ENCODE measurements at places on chromosomes 11 and 22. TPM values are rescaled to one million over a fixed set of nuclear protein-coding genes. Genes with fewer than 3 reads are reported as not detected.

The ZNF70 gene
- 18.2 TPM for total RNA-seq

The FXYD6 gene
- 114 TPM for total RNA-seq

The PUS3 gene
- total RNA-seq: 9.9 TPM

The OR52I1 gene
- not detected for total RNA-seq

The MS4A12 gene
- not detected for total RNA-seq

The SMIM38 gene
- 2.1 TPM for total RNA-seq

The APOL6 gene
- total RNA-seq: 1.2 TPM

The DYNC2H1 gene
- total RNA-seq: 18.0 TPM

The POTEH gene
- not detected for total RNA-seq

The GSTT2B gene
- total RNA-seq: 3.6 TPM

The TBX1 gene
- 0.34 TPM for total RNA-seq

The OR51E2 gene
- 0.11 TPM for total RNA-seq

The OR8G5 gene
- total RNA-seq: not detected

DNA sequence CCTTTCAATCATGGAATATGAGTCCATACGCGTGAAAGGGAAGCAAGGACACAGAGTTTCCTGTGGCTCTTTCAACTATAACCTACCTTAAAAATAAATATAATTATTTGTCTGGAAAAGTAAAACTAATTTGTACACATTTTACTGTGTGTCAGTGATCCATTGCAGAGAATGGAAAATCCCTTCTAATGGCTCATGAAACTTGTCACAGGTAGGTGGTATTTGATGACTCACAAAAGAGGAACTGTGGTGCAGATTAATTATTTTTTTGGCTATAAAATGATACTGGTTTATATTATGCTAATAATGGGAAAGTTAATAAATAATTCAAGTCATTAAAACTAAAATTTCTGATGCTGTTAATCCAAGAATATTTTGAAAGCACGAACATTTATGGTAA, 792.2 kb downstream of the METTL15 start:
- no peak overlapping the region for H3K4me3 ChIP-seq
- DNase-seq: no peak
- no peaks in the 10 kb centered on the region for H3K36me3 ChIP-seq
- no peak overlapping the region for H3K27ac ChIP-seq

DNA sequence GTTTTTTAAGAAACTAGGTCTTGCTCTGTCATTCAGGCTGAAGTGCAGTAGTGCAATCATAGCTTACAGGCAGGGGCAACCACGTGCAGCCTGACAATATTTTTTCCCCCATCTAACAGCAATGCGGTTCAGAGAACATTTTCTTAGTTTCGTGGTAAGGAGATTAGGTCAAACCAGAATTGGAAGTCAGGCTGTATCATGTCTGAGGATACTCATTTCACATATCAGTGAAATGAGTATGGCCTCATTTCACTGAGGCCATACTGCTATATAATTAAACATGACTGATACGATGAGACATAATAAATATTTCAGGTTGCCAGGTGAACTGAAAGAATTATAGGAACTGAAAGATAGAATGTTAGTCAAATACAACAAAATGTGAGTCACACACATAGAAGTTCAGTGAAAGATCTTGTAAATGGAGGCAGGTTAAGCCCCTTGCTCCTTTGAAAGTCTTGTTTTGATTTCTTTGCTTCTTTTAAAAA, 32.5 kb upstream of the IZUMO1R start:
- no peaks in the 10 kb centered on the region for H3K36me3 ChIP-seq
- no peak overlapping the region for H3K4me3 ChIP-seq
- H3K27me3 ChIP-seq: peaks cover 4% of the 10 kb centered on the region
- peaks cover 4% of the 10 kb centered on the region for H3K4me1 ChIP-seq
- DNase-seq: no peak
- no peak overlapping the region for H3K27ac ChIP-seq

DNA sequence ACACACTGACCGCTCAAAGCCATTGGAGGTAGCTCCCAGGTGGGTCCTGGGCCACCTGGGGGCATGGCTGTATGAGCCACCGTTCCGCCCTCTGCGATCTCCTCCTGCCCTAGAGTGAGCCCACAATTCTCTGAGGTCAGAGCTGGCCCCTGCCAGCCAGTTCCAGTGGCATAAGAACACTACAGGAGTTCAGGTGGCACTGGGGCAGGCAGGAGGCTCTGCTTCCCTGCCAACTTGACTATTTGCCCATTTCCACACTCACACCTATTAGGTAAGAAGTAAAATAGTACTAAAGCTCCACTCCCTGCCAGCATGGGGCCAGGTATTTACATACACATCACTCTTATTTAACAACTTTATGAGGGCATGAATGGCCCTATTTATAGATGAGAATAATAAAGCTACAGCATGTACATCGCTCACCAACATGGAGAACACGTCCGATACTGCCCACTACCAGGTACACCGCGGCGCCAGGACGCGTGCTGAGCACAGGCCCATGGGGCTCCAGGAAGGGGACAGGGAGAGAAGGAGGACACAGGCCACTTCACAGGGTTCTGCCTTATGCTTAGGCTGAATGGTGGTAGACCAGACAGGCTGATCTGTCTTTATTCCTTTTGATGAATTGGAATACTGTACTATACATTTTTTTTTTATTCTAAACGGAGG, 26.2 kb downstream of the PISD start:
- no peak overlapping the region for H3K4me3 ChIP-seq
- no peaks in the 10 kb centered on the region for H3K27me3 ChIP-seq
- H3K27ac ChIP-seq: no peak overlapping the region
- peaks cover 8% of the 10 kb centered on the region for H3K4me1 ChIP-seq

DNA sequence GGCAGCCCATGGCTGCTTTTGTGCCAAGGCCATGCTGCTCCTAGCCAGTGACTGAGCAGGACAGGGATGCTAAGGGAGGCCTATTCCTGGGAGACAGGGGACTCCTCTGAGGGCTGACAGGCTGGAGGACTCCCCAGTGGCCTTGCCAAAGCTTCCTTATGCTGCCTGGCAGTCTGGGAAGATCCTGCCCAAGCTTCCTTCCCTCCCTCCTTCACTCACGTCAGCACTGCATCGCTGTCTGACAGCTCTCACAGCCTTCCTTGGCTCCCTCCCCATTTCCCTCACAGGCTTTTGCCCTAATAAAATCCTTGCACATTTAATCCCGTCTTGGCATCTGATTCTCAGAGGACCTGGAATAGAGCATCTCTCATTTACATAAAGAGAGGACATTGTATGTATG, 26.5 kb downstream of the HTR3A start:
- no peaks in the 10 kb centered on the region for H3K36me3 ChIP-seq
- peaks cover 74% of the 10 kb centered on the region for H3K27me3 ChIP-seq
- H3K4me1 ChIP-seq: no peaks in the 10 kb centered on the region
- no peak overlapping the region for H3K4me3 ChIP-seq

DNA sequence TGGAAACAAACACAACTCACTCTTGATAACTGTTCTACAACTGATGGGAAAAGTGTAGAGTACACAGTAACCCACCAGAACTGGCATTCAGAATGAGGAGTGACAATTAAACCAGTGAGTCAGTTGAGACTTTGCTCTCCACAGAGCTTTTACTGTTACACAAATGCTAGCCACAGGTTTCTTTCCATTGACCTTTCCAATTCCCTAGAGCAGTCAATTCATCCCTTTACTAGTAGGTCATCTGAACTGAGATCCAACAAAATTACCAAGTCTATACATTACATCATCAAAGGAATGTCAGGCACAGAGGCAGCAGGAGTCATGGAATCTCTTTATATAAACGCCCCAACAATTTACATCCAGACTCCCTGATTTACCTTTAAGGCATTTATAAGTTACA, 65.9 kb downstream of the PHF21A start:
- H3K27ac ChIP-seq: no peak overlapping the region
- H3K36me3 ChIP-seq: peaks cover 2% of the 10 kb centered on the region
- H3K27me3 ChIP-seq: no peaks in the 10 kb centered on the region
- no peak for DNase-seq

- peaks cover 8% of the 10 kb centered on the region for H3K27me3 ChIP-seq
- no peaks in the 10 kb centered on the region for H3K36me3 ChIP-seq
- H3K4me3 ChIP-seq: no peak overlapping the region
- H3K4me1 ChIP-seq: peaks cover 27% of the 10 kb centered on the region
- no peak for DNase-seq
- H3K27ac ChIP-seq: no peak overlapping the region
Measured at GRCh38 chr11:836700-837099, 3.9 kb downstream of the CD151 start.

- no peaks in the 10 kb centered on the region for H3K27me3 ChIP-seq
- H3K4me1 ChIP-seq: peaks cover 53% of the 10 kb centered on the region
- DNase-seq: peak; percentile 47
- H3K4me3 ChIP-seq: peak overlapping the region; percentile 93
- peak overlapping the region; percentile 96 for H3K27ac ChIP-seq
Measured at GRCh38 chr11:9574622-9575259, 1.3 kb downstream of the WEE1 start.

DNA sequence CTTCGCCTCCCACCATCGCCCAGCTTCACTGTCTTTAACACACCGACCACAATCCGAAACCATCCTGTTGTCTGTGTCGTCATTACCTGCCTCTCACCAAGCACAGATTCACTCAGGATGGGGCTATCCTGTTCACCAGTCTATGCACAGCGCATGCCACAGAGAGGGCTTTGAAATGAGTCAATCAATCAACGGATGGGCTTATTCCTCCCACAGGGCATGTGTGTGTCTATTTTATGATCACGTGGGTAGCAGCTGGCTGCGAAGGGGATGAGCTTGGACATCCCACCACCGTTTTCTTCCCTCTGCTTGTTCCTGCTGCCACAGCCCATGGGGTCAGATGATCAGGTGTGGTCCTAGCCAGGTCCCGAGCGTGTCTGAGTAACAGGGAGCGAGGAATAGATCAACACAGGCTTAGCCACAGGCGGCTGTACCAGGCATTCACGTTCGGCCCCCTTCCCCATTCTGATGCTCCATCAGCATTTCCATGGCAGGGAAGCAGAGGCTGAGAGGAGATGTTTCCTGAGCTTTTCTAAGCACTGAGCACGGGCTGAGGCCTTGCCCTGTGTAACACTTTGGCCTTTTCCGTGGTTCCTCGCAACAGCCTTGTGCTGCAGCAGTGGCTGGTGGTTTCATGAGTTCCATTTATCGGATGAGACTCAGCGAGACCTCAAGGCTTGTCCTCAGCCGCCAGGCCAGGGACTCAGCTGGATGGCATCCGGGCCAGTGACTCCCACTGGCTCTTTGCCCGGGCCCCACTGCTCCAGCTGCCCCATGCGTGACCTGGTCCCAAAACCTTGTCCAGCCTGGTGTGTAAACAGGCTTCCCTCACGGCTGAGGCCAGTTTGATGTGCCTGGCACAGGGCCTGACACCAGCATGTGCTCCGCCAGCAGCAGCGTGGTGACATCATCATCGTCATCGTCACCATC, 48.1 kb upstream of the FGF3 start:
- H3K36me3 ChIP-seq: no peaks in the 10 kb centered on the region
- no peak overlapping the region for H3K27ac ChIP-seq
- H3K27me3 ChIP-seq: peaks cover 6% of the 10 kb centered on the region
- DNase-seq: no peak

DNA sequence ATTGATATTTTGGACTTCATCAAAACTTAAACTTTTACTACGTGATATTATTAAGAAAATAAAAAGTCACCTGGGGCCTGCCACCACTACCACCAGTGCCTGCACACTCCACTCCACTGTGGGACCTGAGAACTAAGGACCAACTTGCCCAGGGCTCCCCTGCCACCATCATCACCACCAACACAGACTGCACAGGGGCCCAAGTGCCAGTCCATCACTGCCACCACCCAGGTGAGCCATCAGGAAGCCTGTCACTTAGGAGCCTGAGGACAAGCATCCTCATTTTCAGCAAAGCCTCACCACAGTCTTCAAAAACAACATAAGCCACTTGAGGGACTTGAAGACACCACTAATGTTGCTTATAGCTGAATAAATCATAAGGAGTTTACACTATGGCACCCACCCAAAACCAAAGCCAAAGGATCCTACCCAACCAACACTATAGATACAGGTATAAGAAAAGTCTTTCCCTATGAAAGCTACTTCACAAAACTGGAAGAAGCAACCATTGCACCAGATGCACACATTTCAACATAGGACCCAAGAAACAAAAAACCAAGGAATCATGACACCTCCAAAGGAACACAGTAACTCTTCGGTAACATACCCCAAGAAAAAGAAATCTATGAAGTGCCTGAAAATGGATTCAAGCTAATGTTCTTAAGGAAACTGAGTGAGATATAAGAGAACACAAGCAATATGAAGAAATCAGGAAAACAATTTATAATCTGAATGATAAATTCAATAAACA, 73.6 kb upstream of the GNAZ start:
- H3K27me3 ChIP-seq: peaks cover 43% of the 10 kb centered on the region
- H3K27ac ChIP-seq: no peak overlapping the region
- H3K4me1 ChIP-seq: peaks cover 3% of the 10 kb centered on the region

GRCh38 chr22:16847271-16847670, 22.1 kb upstream of the XKR3 start:
- H3K4me1 ChIP-seq: no peaks in the 10 kb centered on the region
- no peaks in the 10 kb centered on the region for H3K36me3 ChIP-seq
- no peak overlapping the region for H3K27ac ChIP-seq
- H3K4me3 ChIP-seq: no peak overlapping the region

GRCh38 chr11:86143087-86144030, 74.5 kb upstream of the PICALM start:
- H3K27me3 ChIP-seq: no peaks in the 10 kb centered on the region
- DNase-seq: no peak
- H3K36me3 ChIP-seq: no peaks in the 10 kb centered on the region

- H3K36me3 ChIP-seq: no peaks in the 10 kb centered on the region
- peaks cover 3% of the 10 kb centered on the region for H3K4me1 ChIP-seq
Measured at GRCh38 chr11:93585758-93586157, 42.6 kb upstream of the SMCO4 start.

- no peaks in the 10 kb centered on the region for H3K36me3 ChIP-seq
- H3K27me3 ChIP-seq: no peaks in the 10 kb centered on the region
- no peak for DNase-seq
- H3K4me1 ChIP-seq: peaks cover 61% of the 10 kb centered on the region
- peak overlapping the region; percentile 32 for H3K27ac ChIP-seq
Measured at GRCh38 chr11:96162816-96163499, 180.0 kb downstream of the MAML2 start.

- H3K4me3 ChIP-seq: peak overlapping the region; percentile 81
- H3K27ac ChIP-seq: no peak overlapping the region
Measured at GRCh38 chr11:18722293-18722637, 3.7 kb downstream of the IGSF22 start.

DNA sequence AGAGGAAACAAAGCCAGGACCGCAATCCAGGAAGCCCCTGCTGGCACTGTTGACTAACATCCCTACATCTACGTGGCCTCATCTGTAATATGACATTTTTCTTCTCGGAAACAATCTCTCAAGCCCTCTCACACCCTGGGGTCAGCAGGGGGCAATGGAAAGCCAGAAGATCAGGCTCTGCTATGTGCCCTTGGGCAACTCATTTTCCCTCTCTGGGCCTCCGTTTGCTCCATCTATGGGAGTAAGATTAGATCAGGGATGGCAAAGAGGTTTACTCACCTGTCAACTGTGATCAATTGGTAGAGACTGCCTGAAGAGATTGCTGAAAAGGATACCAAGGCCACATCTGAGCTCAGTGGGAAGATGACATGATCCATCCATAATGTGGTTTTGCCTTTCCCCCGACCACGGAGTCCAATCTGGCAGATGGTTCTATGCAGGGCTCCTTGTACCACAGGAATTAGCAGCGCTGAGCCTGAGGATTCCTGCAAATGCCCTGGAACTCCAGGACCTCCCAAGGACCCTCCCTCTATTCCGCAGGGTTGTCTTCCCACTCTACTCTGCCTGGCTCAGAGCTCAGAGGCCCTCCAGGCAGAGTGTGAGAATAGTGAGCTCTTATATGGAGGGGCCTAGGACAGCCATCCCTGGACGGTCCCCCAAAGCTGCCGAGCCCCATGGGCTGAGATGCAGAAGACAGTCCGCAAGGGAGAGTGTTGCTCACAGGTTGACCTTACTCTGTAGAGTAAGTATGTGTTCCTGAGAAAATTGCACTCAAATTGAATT, 66.1 kb downstream of the CHST1 start:
- H3K27me3 ChIP-seq: peaks cover 33% of the 10 kb centered on the region
- H3K4me1 ChIP-seq: no peaks in the 10 kb centered on the region
- no peak overlapping the region for H3K4me3 ChIP-seq
- H3K36me3 ChIP-seq: no peaks in the 10 kb centered on the region
- H3K27ac ChIP-seq: no peak overlapping the region

Data from mesothelial cell of epicardium (in vitro differentiated cells).